RKO (cell line): ENCODE measurements at places on chromosomes 3 and 15.

DNA sequence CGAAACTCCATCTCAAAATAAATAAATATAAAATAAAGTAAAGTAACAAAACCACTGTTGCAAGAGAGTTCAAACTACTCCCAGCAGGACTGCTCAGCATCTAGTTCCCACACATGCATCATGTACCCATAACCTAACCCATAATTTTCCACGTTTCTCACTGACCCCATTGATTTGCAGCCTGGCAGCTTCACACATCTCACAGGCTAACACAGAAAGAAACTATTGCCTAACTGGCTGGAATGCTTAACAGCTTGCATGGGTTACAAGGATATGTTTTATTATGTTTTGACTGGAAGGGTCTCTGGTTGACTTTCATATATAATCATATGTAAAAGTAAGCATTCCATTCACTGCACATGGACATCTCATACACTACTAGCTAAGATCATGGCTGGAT, 55.6 kb upstream of the TBC1D23 start:
- no peak for DNase-seq

DNA sequence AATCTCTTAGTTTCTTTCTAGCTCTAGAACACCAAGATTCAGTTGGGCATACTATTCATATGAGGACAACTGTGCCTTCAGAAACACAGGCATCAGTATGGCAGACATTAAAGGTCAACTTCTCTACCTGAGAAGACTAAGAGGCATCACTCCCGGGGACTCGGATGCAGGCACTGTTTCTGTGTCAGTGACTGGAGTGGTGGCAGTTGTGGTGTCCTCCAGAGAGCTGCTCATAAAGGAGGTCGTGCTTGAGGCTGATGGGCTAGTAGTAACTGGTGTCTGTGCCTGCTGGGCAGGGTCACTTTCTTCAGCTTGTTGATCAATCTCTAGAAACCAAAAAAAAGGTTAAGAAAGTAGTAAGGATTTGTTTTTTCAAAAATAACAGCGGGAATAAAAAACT, 75.2 kb downstream of the FBXL22 start:
- no peak for DNase-seq

DNA sequence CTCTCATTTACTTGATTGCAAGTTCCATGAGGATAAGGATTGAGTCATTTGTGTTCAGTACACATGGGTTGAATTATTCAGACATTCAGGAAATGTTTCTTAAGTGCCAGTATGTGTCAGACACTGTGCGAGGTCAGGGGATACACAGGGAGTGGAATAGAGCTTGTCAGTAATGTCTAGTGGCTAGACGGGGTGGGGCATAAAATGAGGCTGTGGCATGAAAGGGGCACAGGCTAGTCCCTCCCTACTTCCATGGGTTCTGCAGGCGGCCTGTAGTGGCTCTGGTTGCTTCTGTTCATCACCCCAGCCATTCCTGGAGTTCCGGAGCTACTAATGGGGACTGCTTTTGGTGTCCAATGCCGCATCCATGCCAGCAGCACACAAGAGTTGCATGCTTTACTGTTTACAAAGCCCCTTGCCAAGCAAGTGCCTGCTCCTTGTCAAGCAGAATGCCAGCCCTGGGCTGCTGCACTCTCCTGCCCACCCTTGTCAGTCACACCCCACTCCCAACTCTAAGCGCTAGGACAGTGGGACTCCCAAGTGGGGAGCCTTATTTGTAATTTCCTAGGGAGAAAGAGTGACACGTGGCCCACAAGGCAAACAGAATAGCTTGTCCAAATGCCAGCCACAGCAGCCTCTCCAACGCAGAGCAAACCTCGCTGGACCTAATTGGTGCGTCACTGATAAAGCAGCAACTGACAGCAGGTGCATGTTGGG, 70.8 kb downstream of the RAB11A start:
- DNase-seq, result peak; percentile 64

- DNase-seq, result peak; percentile 81
Observed at GRCh38 chr15:41557673-41558399, 1.2 kb upstream of the TYRO3 start.

- no peak for DNase-seq
Observed at GRCh38 chr3:29914861-29915524, 634.1 kb downstream of the RBMS3 start.

- DNase-seq, result no peak
Observed at GRCh38 chr3:56468184-56469106, at the start of gene ERC2. TSS of gene ERC2 (minus strand) at chr3:56468467.

GRCh38 chr15:27025481-27025966, 54.5 kb downstream of the GABRG3 start:
- DNase-seq, result no peak

DNA sequence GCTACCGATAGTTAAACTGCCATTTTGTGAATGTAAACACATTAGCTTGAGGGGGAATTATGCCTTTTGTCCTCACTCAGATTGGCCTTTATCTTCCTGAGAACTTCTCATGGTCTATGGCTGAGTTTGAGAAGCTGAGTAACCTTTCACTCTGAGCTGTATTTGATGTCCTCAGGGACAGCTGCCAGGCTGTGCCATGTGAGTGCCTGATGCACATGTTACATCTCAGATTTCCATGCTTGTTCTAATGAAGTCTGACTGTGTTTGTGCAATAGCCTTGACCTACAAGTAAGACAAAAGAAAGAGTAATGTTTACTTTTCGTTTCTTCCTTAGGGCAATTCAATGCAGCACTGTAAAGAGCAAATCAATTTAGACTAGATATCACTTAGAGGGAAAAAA, 44.1 kb upstream of the ARL6 start:
- no peak for DNase-seq

GRCh38 chr15:67836955-67837354, 2.9 kb downstream of the RNU6-1 start:
- DNase-seq, result no peak

GRCh38 chr15:97567411-97567810, 393.1 kb upstream of the ARRDC4 start:
- no peak for DNase-seq

- DNase-seq, result no peak
Observed at GRCh38 chr15:73433873-73434272, 9.1 kb upstream of the REC114 start.

GRCh38 chr3:4588466-4588865, 95.3 kb downstream of the ITPR1 start:
- peak; percentile 20 for DNase-seq

DNA sequence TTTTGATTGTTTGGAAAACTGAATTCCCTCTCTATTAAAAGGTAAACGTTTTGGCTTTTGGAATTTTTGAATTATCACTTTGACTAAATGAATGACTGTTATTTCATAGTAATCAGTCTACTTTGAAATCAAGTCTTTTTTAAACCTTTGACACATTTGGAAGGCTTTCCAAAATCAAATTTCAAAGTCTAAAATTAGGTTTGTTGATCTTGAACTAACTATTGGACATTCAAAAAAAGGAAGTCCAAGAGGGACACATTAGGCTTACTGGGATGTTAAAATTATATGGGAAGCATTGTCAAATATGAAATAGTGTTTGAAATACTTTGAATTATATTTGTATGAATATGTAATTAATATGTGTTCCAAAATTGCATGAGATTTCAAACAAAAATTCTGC, 45.2 kb upstream of the AADACL2 start:
- no peak for DNase-seq

GRCh38 chr3:88574146-88574545, 424.4 kb downstream of the C3orf38 start:
- no peak for DNase-seq

DNA sequence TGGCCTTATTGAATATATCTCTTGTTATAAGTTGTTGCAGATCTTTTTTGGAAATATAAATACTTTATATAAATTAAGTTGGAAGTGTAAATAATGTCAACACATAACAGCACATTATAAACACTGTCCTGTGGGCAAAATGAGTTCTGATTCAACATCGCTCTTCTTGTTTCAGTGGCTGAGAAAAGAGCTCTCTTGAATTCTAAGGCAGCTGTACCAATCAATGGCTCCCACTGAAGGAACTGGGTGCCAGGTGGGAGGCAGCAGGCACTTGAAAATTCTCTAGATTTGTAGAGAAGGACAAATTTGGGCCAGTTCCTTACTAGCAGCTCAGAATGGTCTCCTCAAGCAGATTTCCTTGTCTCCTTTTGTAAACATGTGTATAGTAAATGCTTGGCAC, 45.6 kb downstream of the CHST2 start:
- no peak for DNase-seq

- no peak for DNase-seq
Observed at GRCh38 chr3:52752045-52752660, 18.6 kb downstream of the NEK4 start.

DNA sequence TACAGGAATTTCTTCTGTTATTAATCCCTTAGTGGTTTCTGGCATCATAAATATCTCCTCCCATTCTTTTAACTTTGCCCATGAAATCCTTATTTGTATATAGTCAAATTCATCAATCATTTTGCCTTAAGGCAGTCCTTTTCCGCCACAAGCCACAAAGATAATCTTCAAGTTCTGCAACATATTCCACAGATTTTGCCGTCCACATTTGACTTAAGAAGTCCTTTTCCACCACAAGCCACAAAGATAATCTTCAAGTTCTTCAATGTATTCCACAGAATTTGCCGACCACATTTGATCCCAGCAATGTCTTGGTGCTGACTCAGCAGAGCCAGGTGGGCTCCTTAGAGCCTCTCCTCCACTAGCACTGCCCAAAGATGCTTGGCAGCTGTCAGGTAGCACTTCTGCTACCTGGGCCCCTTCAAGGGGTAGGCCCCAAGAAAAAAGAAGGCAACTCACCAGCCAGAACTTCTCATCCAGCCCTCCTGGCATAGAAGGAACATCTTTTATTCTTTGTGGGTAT, 35.0 kb downstream of the SEC22C start:
- no peak for DNase-seq

DNA sequence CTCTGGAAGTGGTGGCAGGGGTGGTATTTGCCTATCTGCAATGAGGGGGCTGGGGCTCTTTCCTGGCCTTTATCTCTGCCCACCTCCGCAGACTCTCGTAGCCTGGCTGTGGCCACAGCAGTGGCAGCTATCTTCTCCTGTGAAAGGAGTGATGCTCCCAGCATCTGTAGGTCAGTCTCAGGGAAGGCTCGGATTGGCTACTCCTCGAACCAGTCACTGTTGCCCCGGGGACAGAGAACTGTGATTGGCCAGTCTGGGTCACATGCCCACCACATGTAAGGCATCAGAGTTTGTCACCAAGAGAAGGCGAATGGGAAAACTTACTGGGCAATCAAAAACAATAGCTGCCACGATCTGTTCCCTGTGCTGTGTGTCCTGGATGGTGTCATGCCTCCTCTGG, 30.1 kb upstream of the FGD5 start:
- DNase-seq, result peak; percentile 21

- no peak for DNase-seq
Observed at GRCh38 chr3:121231872-121232271, 313.9 kb downstream of the POLQ start.

DNA sequence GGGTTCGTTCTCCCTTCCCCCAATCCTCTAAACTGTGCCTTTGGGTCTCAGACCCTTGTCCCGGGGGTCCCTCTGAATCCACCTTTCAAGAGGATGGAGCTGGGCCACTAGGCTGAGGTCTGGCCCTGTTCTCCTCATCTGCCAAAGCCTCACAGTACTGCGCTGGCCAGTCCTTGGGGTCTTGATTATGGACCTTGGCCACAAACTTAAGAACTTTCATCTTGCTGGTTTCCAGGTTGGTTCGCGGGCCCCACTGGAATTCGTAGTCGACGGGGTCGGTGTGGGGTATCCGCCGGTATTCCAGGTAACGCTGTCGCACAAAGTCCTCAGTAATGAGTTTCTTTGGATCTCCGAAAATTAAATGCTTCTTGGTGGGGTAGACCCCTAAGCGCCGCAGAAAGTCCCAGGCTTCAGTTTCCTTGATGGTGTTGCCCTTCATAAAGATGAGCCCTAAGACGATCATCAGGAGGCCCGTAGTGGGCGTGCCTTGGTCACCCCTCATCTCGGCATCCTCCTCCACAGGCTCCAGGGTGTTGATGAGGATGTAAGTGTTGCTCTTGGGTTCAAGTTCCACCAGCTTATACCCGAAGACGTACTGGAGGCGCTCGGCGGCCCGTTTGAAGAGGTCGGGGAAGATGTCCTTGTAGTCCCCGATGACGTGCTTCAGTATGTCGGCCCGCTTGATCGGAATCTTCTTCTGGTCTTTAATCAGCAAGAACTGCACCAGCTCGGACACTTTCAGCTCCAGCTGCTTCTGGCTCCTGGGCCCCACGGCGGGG, 727 bp downstream of the NSMCE3 start:
- DNase-seq, result peak; percentile 52

DNA sequence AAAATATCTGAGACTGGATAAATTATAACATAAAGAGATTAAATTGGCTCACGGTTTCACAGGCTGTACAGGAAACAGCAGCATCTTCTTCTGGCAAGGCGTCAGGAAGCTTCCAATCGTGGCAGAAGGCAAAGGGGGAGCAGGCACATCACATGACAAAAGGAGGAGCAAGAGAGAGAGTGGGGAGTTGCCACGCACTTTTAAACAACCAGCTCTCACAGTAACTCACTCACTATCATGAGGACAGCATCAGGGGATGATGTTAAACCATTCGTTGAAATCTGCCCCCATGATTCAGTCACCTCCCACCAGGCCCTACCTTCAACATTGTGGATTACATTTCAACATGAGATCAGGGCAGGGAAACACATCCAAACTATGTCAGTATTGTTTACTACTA, 114.5 kb upstream of the SPATA16 start:
- no peak for DNase-seq

GRCh38 chr3:74756674-74757073, 142.2 kb upstream of the CNTN3 start:
- no peak for DNase-seq

- no peak for DNase-seq
Observed at GRCh38 chr3:107803170-107803569, 280.4 kb downstream of the BBX start.
